OCI-LY7 (cell line): ENCODE measurements at places on chromosomes 3 and 15. TPM values are rescaled to one million over a fixed set of nuclear protein-coding genes. Genes with fewer than 3 reads are reported as not detected.

DNA sequence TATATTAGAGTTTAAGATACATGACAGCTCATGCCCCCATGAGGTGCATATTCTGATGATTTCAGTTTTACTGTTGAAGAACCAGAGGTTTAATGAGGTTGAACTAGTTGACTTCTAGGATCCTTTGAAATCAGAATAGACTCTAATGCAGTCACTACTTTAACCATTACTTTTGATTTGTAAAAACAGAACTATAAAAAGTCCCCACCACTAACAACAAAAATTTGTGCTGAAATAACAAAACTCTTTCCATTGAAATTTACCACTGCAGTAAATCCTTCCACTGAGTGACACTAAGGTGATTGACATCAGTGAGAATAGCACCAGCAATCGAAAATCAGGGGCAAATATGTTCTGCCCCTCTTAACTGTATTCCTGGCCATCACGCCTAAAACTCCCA is 214.1 kb downstream of the SHQ1 start:
- DNase-seq = no peak

DNA sequence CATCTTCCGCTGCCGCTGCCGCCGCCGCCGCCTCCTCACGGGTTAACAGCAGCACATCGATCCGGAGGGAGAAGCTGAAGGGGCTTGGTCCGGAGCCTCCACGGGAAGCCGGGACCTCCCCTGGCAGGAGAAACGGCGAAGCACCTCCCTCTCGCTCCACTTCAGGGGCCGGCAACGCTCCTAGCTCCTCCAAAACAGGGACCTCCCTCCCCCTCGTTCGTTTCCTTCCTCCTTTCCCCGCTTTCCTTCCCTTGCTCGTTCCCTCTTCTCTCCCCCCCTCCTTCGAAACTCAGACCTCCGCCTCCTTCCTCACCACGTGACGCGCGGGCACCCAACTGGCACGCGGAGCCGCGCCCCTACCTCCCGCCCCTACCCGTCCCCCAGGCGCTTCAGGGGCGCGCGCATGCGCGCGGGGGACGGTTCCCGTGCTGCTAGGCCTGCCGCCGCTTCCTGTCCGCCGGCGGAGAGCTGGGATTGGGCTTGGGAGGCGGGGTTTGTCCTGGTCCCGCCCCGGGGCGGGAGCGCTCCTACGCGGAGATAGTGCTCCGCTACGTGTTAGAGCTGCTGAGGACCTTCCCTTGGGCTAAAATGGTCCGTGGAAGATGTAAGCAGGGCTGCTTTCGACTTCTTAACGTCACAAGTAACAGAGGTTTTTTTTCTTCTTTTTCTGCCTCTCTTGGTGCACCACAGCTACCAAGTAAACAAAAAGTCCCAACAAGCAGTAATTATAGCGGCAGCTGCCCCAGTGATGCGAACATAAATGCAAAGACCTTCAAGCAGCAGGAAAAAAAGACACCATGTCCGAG is at the start of gene ADAM10:
ADAM10 (minus strand) TSS at position 176 of the 806 bp plus-strand sequence; CDS start at position 3, 173 bp downstream.
- DNase-seq = peak; percentile 99

GRCh38 chr3:129358772-129359371 is 69.6 kb downstream of the EFCAB12 start:
- DNase-seq = no peak

- no peak for DNase-seq
These were observed 63.5 kb downstream of the C3orf70 start for GRCh38 chr3:185089343-185089742.

PCBP4 gene
- total RNA-seq = 12.5 and 14.4 TPM in 2 replicates

DNA sequence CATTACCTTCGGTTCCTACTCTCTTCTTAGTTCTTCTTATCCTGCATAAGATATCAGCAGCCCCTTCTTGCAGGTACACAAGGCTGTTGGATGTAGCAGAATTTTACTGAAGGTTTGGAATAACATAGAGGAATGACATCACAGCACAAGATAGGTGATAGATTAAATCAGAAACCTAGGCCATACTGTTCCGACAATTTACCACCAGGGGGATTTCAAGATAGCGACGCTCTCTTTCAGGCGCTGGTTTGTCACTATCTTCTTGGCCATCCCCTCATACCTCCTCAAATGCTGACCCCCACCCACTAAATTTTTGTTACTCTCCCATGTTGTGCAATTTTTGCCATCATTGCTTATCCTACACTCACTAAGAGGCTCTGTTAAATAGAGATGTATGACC is 3.5 kb downstream of the SIDT1 start:
- DNase-seq = no peak

CLDN18 gene
- total RNA-seq = not detected in 2 replicates

GRCh38 chr15:70535071-70535954 is 228.0 kb downstream of the UACA start:
- DNase-seq = peak; percentile 31

RPP25 gene
- 1.8 and 2.2 TPM in 2 replicates for total RNA-seq

- DNase-seq = peak; percentile 31
These were observed 65.3 kb downstream of the IGF1R start for GRCh38 chr15:98713585-98714001.

DNA sequence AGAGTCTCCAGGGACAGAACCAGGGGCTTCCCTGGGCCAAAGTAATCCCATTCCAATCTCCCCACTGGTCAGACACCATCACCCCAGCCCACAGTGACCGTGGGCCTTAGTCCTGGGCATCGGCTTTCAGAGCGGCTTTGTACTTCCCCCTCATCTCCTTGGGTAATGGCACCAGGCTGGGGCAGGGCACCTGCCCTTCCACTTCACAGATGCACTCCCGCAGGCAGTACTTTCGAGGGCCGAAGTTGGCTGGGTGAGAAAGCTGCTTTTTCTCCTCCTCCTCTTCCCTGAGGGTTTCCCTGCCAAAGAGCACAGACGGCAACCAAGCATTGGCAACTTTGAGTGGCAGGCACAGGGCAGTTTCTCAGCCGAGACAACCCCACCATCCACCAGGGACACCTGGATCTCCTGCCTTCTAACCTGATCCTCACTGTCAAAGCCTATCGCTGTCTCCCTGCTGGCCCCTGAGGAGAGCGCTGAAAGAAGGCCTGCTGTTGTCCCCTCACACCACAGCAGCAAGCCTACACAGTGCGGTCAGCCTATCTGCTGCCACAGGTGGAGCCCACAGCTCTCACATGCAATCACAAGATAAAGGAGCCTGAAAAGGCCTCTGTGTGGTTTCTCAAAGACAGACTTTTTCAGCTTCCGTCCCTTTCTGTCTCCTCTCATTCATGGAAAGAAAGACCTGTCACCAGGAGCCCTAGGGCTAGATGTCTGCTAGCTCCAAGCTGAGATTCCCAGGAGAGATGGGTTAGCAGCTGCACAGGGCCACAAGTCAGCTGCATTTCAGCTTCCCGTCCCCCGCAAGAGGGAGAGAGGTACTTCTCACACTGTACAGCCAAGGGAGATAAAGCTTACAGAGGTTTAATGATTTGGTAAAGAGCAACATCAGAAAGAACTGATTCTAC is 12.5 kb downstream of the MRPS25 start:
- DNase-seq = peak; percentile 39

AGTR1 gene
- not detected in 2 replicates for total RNA-seq

DNA sequence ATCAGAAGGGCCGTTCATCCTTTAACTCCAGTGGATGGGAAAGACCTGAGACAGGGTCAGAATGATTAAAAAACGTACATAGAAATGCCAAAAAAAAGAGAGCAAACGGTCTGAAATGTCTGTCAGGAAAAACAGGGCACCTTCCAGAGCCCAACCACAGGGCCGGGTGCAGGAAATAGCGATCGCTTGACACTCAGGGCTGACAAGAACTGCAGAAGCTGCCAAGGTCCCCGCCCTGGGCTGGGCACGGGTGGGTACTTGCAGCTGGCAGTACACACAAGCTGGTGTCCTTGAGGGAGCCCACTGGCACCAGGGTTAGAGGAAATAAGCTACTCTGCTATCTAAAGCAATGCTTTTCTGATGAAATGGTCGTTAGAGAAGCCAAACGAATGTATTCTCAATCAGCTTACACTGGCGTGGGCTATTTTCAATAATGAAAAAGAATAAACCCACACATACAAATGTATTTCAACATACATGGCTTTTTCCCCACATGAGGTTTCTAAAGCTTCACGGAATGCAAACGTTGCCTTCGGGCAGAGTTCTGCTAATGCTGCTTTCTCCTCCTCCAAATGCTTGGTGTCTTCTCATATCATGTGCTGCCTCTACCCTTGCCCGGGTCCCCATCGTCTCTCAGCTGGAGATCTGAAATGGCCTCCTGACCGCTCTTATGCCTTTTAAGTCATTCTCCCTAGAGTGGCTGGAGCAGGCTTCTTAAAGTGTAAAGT is 15.6 kb downstream of the FRMD4B start:
- no peak for DNase-seq

GRCh38 chr3:147407498-147408187 is 1.3 kb upstream of the ZIC4 start:
- DNase-seq = no peak

DNA sequence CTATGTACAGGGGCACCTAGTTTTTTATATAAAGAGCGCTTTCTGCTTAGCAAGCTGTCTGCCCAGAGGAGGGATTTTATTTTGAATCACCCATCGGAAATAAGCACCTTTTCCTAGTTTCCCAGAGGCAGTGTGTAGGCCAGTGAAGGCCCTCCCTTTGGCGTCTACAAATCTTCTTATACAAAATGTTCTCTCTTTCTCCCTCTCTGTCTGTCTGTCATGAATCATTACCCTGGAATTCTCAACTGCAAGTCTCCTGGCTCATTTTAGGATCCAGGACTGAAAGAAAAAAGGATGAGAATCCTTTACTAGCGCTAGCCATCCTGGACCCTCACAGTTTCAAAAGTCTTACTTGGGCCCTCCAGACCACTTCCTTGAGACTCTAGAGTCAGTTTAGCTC is 728.1 kb downstream of the OTOL1 start:
- DNase-seq = no peak

DNA sequence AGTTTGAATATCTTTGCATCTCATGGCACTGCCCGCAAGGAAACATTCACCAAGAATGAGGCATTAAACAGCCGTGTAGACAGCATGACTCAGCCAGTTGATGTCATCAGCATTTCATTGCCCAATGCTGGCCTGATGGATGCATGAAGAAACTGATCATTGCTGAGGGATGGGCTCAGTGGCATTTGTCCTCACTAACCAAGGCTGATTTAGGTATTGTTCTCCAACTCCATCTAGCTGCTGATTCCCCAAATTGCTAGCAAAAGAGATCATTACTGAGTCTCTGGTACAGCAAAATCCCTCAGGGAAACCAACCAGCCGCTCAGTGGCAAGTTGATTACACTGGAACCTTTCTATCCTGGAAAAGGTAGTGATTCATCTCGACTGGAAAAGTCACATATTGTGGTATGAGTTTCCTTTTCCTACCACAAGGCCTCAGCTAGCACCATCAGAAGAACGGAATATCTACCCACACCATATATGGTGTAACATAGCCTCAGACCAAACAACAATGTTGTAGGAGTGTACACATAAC is 186.5 kb upstream of the GAP43 start:
- DNase-seq = no peak

GRCh38 chr15:70267879-70268278 is 170.2 kb upstream of the TLE3 start:
- no peak for DNase-seq

CTXN2 gene
- 0.34 and 0.35 TPM in 2 replicates for total RNA-seq

GRCh38 chr15:51190424-51191068 is 95.8 kb upstream of the TNFAIP8L3 start:
- no peak for DNase-seq

DNA sequence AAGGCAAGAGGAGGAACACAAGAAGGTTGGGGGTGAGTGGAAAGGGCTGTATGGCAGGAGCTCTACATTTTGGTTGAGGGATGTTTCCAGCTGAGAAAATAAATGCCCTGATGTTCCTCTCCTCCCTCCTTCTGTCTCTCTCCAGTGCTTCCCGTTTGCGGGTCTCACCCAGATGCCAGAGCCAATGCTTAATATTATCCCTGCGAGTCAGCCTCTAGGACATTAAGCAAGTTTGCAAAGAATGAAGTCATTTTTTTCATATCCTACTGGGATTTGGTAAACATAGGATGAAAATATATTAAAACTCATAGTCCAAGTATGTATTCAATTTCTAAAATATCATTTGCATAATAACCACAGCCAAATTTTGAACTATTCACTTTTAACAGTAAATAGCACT is 295.9 kb downstream of the CADM2 start:
- no peak for DNase-seq

SLC24A5 gene
- not detected in 2 replicates for total RNA-seq

IL5RA gene
- not detected in 2 replicates for total RNA-seq

SLC25A36 gene
- total RNA-seq = 70.5 and 81.3 TPM in 2 replicates

TRIM69 gene
- 29.1 and 33.7 TPM in 2 replicates for total RNA-seq

GRCh38 chr15:29687204-29687815 is 135.0 kb downstream of the TJP1 start:
- DNase-seq = no peak

DNA sequence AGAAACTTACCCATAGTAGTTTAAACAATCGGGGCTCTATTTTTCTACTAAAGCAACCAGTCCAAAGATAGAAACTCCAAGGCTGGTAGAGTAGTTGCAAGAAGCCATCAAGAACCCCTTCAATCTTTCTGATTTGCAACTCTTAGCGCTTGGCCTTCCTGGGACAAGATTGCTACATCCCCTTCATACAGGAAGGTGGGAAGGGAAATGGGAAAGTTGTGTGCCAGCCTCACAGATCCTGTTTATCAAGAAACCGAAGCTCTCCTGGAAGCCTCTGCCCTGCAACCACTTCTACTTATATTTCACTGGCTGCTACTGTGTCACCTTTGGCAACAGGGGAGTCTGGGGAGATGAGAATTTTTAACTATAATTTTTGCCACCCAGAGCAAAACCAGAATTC is 46.2 kb downstream of the OSBPL10 start:
- DNase-seq = no peak

- DNase-seq = peak; percentile 87
These were observed 1.5 kb downstream of the SATB1 start for GRCh38 chr3:18423401-18424212.

- DNase-seq = no peak
These were observed 36.2 kb upstream of the COL6A6 start for GRCh38 chr3:130480736-130481135.

RHOV gene
- 0.63 and 0.85 TPM in 2 replicates for total RNA-seq

GRCh38 chr3:13452490-13453335 is 27.4 kb upstream of the HDAC11 start:
- DNase-seq = peak; percentile 77

CHRNA7 gene
- total RNA-seq = not detected in 2 replicates

GRCh38 chr15:42623951-42624350 is 48.5 kb downstream of the STARD9 start:
- DNase-seq = no peak
